ENCODE measurements at places on chromosomes 7 and 10.

DNA sequence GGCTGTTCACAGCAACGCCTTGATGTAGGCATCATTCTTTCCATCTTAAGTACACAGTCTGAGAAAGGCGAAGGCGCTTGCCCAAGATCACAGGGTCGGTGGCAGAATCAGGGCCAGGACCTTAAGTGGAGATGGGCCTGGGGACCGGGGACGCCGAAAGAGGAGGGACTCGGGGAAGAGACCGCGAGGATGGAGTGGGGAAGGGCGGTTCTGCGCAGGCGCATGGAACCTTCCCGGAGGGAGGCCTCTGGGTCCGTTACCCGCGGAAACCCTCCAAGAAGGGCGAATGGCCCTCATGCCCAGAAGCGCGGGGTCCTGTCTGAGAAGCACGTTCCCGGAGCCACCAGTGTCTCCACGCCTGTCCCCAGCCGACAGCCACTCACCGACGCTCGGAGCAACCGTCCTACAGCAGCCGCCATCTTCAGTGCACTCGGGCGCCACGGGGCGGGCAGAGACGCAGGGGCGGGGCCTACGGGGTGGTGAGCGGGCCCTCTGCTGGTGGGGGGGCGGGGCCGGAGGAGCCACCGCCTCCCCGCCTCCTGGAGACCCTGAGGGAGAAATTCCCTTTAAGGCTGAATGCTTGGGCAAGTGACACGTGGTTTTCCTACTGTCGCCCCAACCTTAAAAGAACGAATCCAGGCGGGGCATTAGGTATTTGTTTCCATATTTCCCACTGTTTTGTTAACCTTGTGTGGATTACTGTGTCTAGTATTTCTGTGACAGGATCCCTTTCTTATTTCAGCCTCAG is at the start of gene PRDX3:
Gene PRDX3 (minus strand): TSS at position 441 of the 748 bp plus-strand sequence. CDS start 22 bp downstream, at position 419.
- peak; percentile 75 for DNase-seq

DNA sequence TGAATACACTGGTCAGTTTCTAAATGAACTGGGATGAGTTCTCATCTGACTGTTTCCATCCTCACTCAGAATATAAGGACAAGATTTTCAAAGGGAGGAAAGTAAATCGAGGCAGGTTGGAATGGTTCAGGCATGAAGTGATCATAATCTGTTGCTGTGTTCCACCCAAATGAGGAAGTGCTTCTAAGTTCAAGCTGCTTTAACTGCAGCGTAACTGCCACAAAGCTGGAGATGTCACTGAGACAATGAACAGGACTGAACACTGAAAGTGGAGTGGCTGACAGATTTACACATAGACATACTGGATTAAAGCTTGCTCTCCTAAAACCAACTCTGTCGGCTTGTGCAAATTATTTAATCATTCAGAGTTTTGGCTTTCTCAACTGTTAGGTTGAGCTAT is 66.6 kb downstream of the GPR37 start:
- DNase-seq, result no peak

GRCh38 chr7:20354610-20355528 is 24.2 kb downstream of the ITGB8 start:
- no peak for DNase-seq

DNA sequence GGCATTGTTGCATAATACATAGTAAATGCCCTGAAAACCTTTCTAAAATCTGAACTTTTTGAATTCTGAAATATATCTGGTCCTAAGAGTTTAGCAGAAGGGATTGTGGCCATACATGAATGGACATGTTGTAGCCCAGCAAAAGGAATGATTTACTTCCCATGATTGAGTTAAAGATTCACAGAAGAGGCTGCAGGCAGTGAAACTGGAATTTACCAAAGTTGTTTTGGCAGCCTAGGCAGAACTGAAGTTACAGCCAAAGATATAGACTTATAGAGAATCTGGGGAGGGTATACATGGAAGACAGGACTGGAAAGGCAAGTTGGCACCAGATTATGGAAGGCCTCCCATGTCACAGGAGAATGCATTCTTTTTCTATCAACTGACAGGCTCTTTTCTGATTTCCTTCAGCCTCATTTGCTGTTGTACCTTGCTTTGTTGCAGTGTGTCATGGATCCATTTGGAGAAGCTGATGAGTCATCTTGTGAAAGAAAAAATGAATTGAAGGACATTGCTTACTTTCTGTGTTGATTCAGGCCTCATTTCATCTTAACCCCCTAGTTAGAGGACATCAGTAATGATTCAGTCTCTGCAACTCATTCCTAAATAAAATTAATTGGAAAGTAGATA is 356.2 kb upstream of the LRGUK start:
- DNase-seq, result no peak

- DNase-seq, result no peak
These were observed 23.0 kb downstream of the IDE start for GRCh38 chr10:92550924-92551323.

- no peak for DNase-seq
These were observed 290.4 kb upstream of the KLF6 start for GRCh38 chr10:4075443-4075842.

DNA sequence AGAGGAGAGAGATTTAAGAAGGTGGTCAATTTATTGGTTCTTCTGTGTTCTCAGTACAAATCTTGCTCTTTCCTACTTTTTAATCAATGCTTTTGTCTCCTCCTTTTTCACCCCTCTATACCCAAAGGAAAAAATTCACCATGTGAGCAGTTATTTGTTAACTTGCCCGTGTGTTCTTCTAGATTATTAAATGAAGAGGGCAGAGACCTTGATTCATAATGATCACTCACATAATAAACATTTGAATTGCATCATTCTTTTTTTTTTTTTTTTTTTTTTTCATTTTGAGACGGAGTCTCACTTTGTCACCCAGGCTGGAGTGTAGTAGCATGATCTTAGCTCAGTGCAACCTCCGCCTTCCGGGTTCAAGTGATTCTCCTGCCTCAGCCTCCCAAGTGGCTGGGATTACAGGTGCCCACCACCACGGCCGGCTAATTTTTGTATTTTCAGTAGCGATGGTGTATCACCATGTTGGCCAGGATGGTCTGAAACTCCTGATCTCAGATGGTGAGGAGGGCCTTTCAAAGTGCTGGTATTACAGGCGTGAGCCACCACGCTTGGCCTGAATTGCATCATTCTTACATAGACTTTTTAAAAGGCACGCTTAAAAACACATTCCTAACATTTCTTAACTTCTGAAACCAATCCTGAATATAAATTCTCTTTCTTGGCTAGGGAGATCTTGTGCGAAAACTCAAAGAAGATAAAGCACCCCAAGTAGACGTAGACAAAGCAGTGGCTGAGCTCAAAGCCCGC is 3.6 kb downstream of the GARS1 start:
- no peak for DNase-seq

DNA sequence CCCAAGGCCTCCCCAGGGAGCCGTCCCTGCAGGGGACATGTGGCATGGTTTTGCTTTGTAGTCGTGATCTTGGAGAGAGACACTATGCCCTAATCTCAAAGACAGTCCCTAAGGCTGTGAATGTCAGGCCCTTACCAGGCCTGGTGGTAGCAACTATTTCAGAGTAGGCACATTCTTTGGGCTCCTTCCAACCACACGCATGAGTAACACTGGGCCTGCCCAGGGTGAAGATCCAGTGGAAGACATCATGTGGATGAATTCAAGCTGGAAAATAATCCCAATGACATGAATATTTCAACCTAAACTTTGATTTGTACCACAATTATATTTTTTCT is 39.5 kb upstream of the INSIG1 start:
- no peak for DNase-seq

DNA sequence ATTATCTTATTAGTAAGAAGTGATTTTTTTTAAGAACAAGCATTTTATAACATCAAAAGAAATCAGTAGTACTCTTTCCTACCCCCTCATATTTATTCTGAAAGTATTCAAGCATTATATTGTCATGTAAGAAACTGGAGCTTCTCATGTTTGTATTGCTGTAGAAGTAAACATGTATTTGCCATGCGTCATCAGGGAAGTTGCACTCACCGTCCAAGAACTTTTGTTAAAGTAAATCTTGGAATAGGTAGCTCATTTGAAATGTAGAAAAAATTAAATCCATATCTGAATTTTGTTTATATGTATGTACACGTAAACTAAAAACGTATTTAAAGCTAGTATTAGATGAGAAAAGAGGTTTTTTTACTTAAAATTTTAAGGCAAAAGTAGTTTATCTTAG is 96.8 kb downstream of the PTEN start:
- no peak for DNase-seq

GRCh38 chr10:113735913-113736312 is 15.6 kb upstream of the PLEKHS1 start:
- no peak for DNase-seq

DNA sequence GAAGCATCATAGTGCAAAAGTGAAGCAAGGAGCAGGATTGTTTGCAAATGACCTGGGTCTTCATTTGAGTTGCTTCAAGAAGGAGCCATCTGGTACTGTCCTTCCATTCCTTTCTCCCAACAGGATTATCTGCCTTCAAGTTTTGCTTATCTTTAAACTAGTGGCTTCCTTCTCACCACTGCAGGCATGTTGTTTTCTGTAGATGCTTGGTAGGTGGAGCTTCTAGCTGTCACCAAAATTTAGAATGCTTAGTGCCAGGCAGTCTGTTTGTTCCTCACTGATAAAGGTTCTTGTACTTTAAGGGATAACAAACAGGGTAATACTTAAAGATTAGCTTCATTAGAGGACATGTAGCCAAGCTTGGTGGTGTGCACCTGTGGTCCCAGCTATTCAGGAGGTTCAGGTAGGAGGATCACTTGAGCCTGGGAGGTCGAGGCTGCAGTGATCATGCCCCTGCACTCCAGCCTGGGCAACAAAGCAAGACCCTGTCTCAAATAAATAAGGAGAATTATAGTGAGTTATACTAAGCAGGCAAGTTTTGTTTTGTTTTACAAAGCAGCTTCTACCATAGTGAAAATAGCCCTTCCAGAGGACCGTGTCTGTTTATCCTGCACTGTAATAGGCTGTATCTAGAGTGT is 5.7 kb downstream of the ARL5B start:
- no peak for DNase-seq

DNA sequence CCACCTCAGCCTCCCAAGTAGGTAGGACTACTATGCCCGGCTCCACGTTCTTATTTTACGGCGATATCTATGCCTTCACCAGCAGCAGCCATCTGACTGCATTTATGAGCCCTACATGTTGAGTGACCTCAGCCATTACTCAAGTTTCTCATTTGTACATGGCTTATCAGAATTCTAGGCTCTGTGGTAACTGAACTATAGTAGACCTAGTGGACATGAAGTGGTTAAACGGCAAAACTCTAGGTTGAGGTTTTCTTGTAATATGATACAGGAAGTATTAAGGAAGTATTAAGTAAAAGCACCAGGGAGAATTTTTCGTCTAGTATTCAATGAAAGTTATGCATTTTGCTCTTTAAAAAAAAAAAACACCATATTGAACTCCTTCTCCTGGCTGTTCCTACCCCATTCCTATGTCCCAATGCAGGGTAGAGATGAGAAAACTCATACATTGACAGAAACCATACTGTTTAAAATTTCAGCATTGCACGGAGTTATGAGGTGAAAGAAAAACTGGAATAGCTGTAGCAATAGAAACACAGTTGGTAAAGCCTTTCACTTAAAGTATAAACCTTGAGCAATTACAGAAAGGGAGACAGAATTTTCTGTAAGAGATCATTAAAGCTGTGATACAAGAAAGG is 39.8 kb upstream of the EPC1 start:
- peak; percentile 68 for DNase-seq

GRCh38 chr10:78258323-78259030 is 224.8 kb downstream of the RPS24 start:
- DNase-seq, result no peak

DNA sequence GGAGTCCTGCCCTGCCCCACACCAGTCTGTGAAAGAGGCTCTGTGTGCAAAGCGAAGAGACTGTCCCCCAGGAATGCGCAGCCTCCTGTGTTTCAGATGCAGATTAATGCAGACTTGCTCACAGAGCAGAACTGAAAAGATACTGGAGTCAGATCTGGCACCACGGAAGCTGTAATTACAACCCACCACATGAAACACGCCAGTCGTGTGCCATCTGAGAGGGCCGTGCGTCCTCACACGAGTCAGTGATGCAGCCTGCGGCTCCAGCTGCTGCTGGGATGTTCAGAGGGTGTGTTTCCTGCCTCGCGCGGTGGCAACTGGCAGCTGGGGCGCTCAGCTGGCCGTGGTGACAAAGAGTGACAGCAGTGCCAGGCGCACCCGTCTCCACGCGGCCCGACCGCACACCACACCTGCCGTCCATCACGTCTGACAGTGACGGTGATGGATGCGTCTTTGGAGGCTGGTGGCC is 50.0 kb downstream of the NKX6-2 start:
- no peak for DNase-seq

- no peak for DNase-seq
These were observed 9.3 kb downstream of the ZNF316 start for GRCh38 chr7:6646465-6646864.

DNA sequence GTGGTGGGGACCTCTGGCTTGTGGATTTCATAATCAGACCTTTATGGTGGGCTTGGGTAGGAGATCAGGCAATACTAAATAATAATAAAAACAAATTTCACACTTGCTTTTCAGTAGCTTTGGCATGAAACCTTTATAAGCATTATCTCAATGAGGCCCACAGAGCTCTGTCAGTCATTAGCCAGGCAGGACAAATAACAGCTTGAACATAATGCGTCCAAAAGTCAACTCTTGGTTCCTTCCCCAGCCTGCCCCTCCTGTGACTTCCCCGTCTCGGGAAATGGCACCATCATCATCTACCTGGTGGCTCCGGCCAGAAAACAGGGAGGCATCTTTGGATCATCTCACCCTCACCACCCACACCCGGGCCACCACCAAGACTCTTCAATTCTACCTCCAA is 40.8 kb downstream of the KCTD7 start:
- DNase-seq, result no peak

DNA sequence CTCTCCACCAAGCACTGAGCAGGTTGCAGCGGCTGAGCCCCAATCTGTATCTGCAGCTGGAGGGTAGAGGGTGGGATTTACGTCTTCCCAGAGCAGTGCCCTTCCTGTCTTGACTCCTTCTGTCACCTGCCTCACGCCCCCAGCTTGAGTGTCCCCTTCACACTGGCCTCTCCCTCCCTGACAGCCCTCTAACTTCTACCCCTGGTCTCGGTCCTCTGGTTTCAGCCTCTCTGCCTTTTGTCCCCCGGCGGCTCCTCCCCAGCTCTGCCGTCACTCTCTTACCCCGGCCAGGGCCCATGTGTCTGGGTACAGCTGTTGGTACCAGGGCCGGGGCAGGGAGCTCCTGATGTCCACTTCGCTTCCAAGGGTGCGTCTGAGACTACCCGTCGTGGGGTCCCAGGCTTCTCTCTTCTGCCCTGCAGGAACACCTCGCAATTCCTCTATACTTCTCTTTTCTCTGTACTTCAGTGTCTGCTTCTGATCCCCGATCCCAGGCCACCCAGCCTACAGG is 654 bp downstream of the MUC3A start:
- no peak for DNase-seq

DNA sequence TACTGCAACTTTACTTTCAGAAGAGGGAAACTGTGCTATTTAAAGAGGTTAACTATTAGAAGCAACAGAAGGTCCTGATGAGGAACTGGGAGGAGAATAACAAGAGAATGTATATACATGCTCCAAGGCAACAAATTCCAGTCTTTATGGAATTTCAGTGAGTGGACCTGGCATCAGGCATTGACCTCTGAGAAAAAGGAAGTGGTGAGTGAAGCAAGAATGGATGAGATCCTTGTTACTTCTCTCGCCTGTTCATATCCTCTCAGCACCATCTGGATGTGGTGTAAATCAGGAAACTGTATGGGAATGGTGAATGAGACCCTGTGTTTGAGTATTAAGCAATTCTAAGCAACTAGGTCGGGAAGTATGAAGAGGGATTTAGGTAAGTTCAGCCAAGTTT is 30.3 kb upstream of the KBTBD2 start:
- DNase-seq, result no peak

- no peak for DNase-seq
These were observed 41.3 kb upstream of the PPIF start for GRCh38 chr10:79305988-79306387.

Data from AML-193 (cell line).